Chondrocyte (in vitro differentiated cells): ENCODE measurements at places on chromosomes 6 and 20. TPM values are rescaled to one million over a fixed set of nuclear protein-coding genes. Genes with fewer than 3 reads are reported as not detected.

Gene TBC1D22B
- total RNA-seq, result 10.9 to 11.5 TPM (median 10.9 TPM) in 3 replicates

- no peak overlapping the region for H3K4me3 ChIP-seq
- peaks cover 1% of the 10 kb centered on the region for H3K36me3 ChIP-seq
- no peak for DNase-seq
- H3K4me1 ChIP-seq, result peaks cover 24% of the 10 kb centered on the region
Observed at GRCh38 chr6:5443491-5443890, 182.2 kb downstream of the FARS2 start.

Gene BTNL2
- total RNA-seq, result not detected in 3 replicates

- H3K4me1 ChIP-seq, result peaks cover 14% of the 10 kb centered on the region
- H3K27me3 ChIP-seq, result no peaks in the 10 kb centered on the region
- no peaks in the 10 kb centered on the region for H3K36me3 ChIP-seq
- DNase-seq, result no peak
- H3K27ac ChIP-seq, result no peak overlapping the region
Observed at GRCh38 chr6:108732091-108732870, 115.9 kb upstream of the ARMC2 start.

- H3K36me3 ChIP-seq, result peaks cover 4% of the 10 kb centered on the region
- H3K4me1 ChIP-seq, result peaks cover 47% of the 10 kb centered on the region
- no peaks in the 10 kb centered on the region for H3K27me3 ChIP-seq
- no peak overlapping the region for H3K4me3 ChIP-seq
Observed at GRCh38 chr6:12047304-12047703, 35.2 kb downstream of the HIVEP1 start.

DNA sequence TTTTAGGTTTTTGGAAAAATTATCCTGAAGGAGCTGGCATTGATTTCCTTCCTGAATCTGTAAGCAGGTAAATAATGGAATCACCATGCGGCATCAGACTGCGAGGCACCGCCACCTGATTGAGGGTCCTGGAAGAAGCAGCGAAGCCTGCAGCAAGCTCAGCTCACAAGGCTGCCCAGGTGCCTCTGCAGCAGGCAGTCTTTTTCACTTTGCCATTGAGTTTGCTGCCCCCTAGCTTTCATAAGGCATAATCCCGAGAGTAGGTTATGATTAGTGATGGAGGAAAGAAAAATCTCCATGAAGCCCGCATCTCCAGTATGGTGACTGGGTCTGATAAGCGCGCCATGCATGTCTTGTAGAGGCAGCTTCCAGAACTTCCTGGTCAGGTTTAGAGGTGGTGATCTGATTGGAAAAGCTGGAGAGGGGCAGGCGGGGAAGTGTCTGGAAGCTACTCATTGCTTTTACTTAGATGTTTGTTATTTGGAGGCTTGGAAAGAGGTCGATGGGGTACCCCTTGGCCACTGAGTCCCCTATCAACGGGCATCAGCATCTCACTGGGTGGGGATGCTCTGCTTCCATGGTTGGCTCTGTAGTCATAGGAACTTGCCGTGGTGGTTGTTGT is 26.7 kb downstream of the IYD start:
- no peak for DNase-seq
- peaks cover 11% of the 10 kb centered on the region for H3K27me3 ChIP-seq

GRCh38 chr6:138341176-138341575 is 36.5 kb upstream of the SMIM28 start:
- DNase-seq, result no peak
- peaks cover 1% of the 10 kb centered on the region for H3K36me3 ChIP-seq
- H3K4me1 ChIP-seq, result no peaks in the 10 kb centered on the region
- H3K4me3 ChIP-seq, result no peak overlapping the region

- H3K36me3 ChIP-seq, result peaks cover 13% of the 10 kb centered on the region
- H3K27me3 ChIP-seq, result no peaks in the 10 kb centered on the region
- no peak overlapping the region for H3K27ac ChIP-seq
- peaks cover 3% of the 10 kb centered on the region for H3K4me1 ChIP-seq
- no peak overlapping the region for H3K4me3 ChIP-seq
Observed at GRCh38 chr6:99530627-99531026, 15.4 kb upstream of the USP45 start.
